ENCODE measurements at places on chromosomes 6 and 20. TPM values are rescaled to one million over a fixed set of nuclear protein-coding genes. Genes with fewer than 3 reads are reported as not detected.

The SDHAF4 gene
- total RNA-seq: 5.3 TPM

The CTCFL gene
- total RNA-seq: not detected

DNA sequence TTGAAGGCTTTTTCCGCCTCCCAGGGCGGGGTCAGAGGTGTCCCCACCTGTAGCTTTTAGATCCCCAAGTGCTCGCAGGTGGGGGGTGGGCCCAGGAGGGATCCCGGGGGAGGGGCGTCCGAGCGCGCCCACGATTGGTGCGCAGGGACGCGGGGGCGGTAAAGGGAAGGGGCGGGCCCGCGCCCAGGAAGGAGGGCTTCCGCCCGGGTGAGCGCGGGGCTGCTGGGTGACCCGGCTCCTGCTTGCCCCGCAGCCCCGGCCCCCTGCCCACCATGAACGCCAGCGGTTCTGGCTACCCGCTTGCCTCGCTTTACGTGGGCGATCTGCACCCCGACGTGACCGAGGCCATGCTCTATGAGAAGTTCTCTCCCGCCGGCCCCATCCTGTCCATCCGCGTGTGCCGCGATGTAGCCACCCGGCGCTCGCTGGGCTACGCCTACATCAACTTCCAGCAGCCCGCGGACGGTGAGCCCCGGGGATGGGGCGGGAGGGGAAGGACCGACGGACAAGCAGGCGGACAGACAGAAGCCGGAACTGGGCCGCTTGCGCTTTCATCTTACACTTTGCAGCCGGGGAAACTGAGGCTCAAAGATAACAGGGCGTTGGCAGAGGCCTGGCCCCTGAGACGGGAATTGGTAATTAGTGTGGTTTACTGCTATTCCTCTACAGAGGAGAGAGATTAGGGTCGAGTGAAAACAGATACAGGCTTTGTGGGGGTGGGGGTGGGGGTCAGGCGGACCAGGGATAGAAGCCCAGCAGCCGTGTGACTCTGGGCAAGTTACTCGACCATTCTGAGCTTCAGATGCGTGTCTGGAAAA lies at the start of gene PABPC1L:
PABPC1L (plus strand) TSS at position 189 of the 818 bp plus-strand sequence; CDS start at position 273, 84 bp downstream.
- DNase-seq: no peak

DNA sequence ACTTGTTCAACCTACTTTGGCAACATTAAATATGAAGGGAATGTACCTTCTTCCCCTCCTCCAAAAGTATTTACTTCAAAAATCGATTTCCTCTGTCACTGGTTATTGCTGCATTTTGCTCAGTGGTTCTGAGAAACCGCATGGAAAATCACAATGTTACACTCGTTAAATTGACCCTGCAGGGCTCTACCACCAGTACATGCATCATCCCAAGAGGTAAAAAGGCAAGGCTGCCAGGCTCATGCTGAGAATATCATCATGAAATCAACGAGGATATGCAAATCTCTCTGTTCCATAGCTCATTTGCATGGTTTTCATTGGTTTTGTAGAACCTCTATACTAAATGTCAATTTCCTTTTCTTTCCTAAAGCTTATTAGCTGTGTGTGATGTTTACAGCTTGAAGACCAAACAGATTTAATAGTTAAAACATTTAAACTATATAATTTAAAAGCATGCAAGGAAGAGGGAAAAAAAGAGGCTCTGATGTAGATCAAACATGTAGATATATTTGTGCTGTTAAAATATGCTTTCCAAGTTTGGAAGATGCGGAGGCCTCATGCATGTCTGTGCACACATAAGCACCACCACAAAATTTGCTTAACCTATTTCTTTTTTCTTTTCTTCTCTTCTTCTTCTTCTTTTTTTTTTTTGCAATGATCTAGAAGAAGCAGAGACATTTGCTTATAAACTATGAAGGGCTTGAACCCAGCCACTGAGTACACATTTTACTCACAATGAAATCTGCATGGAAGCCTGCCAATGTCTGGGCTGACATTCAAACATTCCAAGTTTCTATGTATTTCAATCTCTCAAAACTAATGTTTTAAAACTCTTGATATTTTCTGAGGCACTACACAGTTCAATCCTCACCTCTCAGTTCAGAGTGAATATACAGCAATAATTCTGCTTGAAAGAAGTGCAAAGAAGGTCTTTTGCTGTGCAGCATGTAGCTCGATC lies 194.0 kb downstream of the GMPR start:
- DNase-seq: no peak

GRCh38 chr6:45185403-45186251 lies 142.5 kb upstream of the RUNX2 start:
- DNase-seq: no peak

DNA sequence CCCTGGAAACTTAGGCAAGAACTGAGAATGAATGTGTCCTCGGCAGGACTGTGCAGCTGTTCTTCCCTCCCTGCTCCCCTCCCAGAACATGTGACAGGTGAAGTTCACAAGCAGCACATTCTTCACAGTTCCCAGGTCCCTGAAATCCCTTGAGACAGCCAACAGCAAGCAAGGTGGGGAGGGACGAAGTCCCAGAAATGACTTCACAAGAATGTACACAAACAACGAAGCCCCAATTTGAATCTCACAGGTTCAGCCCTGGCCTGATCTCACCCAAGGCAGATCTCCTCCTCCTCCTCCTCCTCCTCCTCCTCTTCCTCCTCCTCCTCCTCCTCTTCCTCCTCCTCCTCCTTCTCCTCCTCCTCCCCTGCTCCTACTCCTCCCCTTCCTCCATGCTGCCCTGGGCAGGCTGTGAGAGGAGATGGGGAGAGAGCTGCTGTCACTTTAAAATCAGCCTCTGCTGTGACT lies 32.4 kb downstream of the WRNIP1 start:
- no peak for DNase-seq

GRCh38 chr6:151148111-151148510 lies 91.7 kb upstream of the AKAP12 start:
- no peak for DNase-seq

- no peak for DNase-seq
Observed at GRCh38 chr6:16200321-16200883, 38.0 kb upstream of the GMPR start.

DNA sequence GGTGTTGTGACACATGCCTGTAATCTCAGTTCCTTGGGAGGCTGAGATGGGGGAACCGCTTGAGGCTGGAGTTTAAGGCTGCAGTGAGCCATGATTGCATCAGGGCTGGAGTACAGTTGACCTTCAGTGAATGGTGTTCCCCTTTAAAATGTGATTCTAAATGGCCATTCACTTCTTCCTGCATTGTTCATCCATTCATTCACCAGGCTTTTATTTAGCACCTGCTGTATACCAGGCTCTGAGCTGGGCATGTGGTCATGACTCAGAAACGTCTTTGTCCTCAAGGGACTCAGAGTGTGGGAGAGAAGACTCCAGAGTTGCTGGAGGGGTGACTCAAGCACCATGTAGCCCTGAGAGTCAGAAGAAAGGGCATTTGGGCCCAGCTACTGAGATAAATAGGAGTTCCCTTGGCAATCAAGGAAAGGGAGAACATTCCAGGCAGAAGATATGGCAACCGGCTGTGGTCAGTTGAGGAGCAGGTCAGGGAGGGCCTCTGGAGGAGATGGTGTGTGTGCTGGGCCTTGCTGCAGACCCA lies 101.1 kb downstream of the DLGAP4 start:
- DNase-seq: no peak

DNA sequence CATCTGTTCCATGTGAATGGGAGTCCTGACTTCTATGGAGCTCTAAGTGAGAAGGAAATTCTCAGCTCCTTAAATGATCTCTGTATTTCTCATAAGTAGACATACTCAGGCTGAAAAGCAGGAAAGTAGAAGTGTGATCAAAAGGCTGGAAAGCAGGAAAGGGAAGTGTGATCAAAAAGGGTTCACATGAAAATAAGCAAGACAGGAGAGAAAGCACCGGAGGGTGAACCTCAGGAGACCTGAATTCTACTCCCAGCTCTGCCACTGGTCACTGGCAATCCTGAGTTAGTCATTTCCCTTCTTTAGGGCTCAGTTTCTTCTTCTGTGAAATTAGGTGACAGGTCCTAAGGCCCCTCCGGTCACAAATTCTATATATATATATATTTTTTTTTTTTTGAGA lies 55.5 kb upstream of the TRERF1 start:
- DNase-seq: no peak

All from glomerular endothelial cell (primary cell).